ENCODE measurements at places on chromosomes 1 and 21.

- DNase-seq = peak; percentile 56
Measured at GRCh38 chr1:100440075-100440809, 87.9 kb downstream of the CDC14A start.

- DNase-seq = no peak
Measured at GRCh38 chr1:243526180-243526579, 270.3 kb downstream of the SDCCAG8 start.

DNA sequence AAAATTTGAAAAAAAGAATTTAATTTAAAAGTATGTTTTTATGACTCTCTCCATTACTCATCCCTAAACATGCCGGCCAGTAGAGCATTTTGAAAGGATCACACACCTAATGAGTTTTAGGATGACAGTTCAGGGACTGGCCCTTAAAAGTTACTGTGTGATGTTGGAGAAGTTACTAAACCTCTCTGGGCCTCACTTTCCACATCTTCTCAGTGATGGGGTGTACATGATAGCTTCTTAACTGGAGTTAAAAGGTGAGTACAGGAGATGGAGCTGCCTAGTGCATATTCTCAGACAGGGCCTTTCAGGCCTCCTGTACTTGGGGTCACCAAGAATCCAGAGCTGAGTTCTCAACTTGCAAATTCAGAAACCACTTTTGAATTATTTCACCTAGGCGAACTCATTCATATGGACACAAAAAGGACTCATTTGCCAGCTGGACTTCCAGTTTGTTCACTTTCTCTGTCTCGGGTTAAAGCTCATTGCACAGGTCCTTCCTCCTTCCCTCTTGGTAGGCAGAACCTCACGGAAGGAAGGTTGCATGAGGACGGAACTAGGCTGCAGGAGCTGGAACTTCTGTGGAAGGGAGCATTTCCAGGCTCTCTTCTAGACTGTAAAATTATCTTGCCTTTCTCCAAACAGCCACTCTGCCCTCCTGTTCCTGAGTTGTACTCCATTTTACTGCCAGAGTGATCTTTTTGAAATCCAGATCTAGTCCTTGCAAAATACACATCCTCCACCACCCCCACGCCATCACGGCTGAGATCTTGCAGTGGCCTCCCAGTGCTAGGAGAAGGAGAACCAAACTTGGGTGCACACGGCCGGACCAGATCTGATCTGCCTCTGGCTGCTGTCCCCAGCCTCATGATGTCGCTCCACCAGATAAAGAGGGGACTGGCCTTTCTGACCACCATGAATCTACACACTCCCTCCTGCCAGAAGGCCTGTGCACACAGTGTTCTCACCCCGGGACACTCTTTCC lies 4.3 kb upstream of the SLC30A1 start:
- DNase-seq = no peak

DNA sequence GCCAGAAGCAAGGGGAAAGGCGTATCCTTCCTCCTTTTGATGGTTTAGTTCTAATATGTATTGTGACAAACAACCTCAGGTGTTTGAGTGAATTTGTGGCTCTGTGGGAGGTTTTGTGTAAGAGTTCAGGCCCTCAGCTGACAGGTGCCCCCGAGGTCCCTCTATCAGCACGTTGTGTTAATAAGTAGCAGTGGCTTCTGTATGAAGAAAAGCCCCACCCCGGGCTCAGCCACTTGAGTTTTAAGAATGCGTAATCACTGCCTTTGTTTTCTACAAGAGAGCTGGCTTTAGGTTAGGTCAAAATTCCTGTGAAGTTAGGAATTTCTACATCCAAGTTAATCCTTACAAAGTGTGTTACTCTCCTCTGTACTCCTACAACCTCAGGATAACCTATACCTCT lies 92.4 kb upstream of the PGBD5 start:
- no peak for DNase-seq

- DNase-seq = peak; percentile 39
Measured at GRCh38 chr1:41366455-41367287, 5.4 kb downstream of the FOXO6 start.
